ENCODE measurements at places on chromosomes 3 and 15. TPM values are rescaled to one million over a fixed set of nuclear protein-coding genes. Genes with fewer than 3 reads are reported as not detected.

GOLGA8R gene
- total RNA-seq, result 0.07 TPM

PRICKLE2 gene
- 0.46 TPM for total RNA-seq

UCN2 gene
- 0.81 TPM for total RNA-seq

ZNF860 gene
- total RNA-seq, result 7.9 TPM

ALDH1A3 gene
- total RNA-seq, result 5,398 TPM

MKRN2OS gene
- total RNA-seq, result 7.9 TPM

GABRA5 gene
- total RNA-seq, result not detected

IFT122 gene
- total RNA-seq, result 13.8 TPM

SCN11A gene
- not detected for total RNA-seq

GOLGA8J gene
- not detected for total RNA-seq

CPNE9 gene
- 0.07 TPM for total RNA-seq

TMEM45A gene
- total RNA-seq, result 7.6 TPM

CYP19A1 gene
- total RNA-seq, result not detected

PLSCR5 gene
- total RNA-seq, result not detected

BDH1 gene
- total RNA-seq, result 10.6 TPM

TYRO3 gene
- total RNA-seq, result 23.5 TPM

KY gene
- not detected for total RNA-seq

GOLGA8G gene
- not detected for total RNA-seq

ALPK3 gene
- 6.9 TPM for total RNA-seq

TLR9 gene
- total RNA-seq, result not detected

NOX5 gene
- total RNA-seq, result 339 TPM

KNG1 gene
- total RNA-seq, result not detected

CCDC9B gene
- 56.1 TPM for total RNA-seq

ARL6 gene
- total RNA-seq, result 3.2 TPM

FBXL2 gene
- total RNA-seq, result 7.2 TPM

HHATL gene
- total RNA-seq, result not detected

SHC4 gene
- total RNA-seq, result 4.3 TPM
